Coronary artery (tissue), 2 donors: ENCODE measurements at places on chromosomes 5 and 9.
A peak's percentile ranks its signal among the peaks of the same experiment; 100 is the strongest.

DNA sequence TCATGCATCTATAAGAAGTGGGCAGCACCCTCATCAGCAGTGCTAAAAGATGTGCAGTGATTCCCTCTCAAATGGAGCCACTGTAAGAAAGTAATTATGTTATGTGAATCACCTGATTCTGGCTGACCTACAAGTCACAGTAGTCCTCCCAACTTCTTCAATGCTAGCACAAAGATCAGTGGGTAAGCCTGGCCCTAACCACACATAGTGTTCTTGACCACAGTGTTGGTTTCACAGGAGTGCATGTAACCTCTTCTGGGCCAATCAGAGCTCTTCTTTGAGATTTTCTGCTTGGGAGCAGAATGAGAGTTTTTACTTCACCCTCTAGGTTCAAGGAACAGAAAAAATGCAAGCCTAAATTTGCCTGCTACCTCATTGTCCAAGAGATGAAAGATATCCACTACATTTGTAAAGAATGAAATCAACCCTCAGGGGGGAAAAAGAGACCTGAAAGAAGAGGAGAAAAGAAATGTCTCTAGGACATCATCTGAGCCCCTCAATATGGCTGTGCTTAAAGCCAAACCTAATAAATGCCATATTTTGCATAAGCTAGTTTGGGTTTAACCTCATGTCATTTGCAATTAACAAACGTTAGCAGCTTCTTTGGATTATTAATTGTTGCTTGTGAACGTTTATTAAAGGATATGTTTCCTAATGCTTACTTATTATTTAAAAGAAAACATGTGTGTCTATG lies 65.3 kb upstream of the ADRB2 start:
- DNase-seq = no peak

- no peak for DNase-seq
Observed at GRCh38 chr9:117104716-117105495, 310.0 kb downstream of the ASTN2 start.

- no peak for DNase-seq
Observed at GRCh38 chr5:161155451-161155850, 303.4 kb upstream of the ATP10B start.

DNA sequence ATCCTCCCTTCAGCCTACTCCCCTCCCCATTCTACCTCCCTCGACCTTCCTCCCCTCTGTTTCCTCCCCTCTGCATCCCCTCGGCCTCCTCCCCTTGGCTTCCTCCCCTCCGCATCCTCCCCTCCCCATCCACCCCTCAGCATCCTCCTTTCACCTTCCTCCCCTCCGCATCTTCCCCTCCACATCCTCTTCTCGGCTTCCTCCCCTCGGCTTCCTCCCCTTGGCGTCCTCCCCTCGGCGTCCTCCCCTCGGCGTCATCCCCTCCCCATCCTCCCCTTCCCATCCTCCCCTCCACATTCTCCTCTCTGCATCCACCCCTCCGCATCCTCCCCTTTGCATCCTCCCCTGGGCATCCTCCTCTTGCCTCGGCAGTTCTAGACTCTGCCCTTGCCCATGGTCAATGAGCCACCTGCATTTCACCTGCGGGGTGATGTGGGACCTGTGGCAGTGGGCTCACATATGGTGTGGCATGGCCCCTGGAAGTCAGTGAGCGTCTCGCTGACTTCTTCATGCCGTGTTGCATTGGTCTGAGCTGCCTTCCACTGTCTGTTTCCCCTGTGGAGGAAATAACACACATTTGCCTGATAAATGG lies 113.0 kb downstream of the WNK2 start:
- DNase-seq = no peak

DNA sequence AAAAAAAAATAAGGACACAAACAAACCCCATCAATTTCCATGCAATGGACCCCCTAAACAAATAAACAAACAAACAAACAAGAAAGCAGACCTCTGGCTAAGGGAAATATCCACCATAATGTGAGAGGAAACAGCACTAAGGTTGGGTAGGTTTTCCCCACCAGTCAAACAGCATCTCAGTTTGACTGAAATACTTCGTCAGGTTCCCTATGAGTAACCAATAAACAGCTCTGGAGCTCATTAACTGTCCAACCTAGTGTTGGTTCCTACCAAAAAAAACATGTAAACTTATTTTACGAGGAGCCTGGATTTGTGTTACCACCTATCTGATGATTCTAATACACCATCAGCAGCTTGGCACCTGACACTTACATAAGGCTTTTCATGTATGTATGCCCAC lies 198.5 kb upstream of the TARS1 start:
- no peak for DNase-seq

DNA sequence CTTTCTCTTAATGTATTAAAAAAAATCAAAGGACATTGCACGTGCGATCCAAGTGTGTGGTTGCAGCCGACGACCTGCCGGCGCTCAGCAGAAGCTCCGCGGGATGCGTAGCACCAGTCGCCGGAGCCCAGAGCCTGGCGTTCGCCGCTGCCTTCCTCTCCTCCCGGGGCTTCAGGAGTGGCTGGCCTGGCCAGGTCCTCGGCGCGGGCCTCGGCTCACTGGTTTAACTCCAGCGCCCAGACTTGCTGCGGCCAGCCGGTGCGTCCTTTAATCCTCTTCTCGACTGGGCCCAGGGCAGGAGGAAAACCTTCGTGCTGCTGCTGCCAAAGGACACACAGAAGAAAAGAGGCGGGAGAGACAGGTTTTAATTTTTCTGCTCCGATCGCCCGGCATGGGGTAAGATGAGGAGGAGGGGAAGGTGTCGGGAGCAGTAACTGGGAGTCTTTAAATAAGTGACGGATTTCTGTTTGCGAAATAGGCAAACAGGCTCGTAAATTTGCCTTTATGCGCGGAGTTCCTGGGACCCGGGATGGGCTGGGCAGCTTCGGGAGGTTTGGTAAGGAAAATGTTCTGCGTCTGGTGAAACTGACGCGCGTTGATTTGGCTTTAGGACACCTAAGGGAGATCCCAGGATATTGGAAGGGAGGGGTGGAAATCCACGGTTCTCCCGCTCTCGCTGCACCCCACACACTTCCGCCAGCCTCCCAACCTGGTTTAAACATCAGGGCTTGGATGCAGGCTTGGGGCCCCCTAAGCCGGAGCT lies 2.3 kb downstream of the HAND1 start:
- peak; percentile 61 for DNase-seq

DNA sequence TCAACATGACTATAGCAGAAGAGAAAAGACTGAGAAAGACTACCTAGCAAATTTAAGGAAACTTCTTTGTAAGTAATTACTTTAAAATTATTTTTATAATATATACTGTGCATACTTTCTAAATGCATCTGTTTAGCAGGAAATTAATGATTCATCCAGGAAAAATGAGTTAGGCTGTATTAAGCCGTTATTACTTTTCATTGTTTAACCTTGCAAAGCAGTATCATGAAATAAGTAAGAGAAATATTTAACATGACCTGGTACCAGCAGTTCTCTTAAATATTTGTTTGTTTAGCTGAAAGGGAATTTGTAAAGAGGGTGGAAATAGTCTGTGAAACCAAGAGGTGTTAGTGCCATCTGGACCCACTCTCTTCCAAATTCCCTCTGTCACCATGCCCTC lies 175.0 kb downstream of the GNAQ start:
- DNase-seq = no peak

DNA sequence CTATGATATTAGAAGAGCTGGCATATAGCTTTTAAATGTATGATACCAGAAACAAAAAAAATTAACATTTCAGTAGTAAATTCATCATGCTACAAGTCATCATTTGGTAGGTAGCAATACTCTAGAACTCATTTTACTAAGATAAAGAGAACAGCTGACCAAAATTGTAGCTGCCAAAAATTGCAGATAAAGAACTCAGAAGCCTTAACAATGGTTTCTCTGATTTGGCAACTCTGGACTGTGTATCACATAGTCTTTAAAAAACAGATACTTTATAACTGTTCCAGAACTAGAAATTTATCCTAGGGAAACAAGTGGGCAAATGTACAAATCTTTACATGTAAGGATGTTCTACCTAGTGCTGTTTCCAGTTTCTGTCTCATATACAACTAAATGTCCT lies 33.9 kb downstream of the ZFR start:
- no peak for DNase-seq

DNA sequence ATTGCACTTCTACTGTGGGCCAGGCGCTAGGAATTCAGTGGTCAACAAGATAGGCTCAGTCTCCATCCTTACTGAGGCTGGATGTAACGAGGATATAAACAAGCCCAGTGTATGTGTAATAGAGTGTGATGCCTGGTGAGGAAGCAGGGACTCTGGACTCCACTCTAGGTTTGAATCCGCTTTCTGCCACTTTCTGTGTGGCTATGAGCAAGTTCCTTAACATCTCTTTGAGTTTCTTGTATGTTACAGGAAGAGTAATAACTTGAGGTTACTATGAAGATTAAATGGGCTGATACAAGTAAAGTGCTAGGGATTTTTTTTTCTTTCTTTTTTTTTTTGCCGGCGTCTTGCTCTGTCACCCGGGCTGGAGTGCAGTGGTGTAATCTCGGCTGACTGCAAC lies 12.4 kb downstream of the DOCK2 start:
- no peak for DNase-seq

DNA sequence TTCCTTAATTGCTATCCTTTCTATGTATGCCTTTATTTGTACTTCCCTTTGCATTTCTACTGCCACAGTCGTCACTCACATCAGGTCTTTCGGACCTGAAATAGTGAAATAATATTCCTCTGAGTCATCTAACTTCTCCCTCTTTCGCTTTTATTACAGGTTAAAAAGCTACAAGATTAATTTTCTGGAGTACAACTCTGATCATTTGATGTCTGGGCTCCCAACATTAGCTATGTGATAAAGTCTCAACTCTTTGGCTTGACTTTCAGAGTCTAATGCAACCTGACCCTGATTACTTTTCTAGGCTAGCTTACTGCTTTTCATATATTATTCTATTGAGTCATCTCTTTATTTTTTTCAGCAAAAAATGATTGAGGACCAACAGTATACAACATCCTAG lies 638.8 kb upstream of the WWC1 start:
- no peak for DNase-seq

GRCh38 chr5:15807248-15807647 lies 307.3 kb downstream of the FBXL7 start:
- no peak for DNase-seq

- no peak for DNase-seq
Observed at GRCh38 chr5:151110122-151110681, 29.4 kb upstream of the TNIP1 start.

DNA sequence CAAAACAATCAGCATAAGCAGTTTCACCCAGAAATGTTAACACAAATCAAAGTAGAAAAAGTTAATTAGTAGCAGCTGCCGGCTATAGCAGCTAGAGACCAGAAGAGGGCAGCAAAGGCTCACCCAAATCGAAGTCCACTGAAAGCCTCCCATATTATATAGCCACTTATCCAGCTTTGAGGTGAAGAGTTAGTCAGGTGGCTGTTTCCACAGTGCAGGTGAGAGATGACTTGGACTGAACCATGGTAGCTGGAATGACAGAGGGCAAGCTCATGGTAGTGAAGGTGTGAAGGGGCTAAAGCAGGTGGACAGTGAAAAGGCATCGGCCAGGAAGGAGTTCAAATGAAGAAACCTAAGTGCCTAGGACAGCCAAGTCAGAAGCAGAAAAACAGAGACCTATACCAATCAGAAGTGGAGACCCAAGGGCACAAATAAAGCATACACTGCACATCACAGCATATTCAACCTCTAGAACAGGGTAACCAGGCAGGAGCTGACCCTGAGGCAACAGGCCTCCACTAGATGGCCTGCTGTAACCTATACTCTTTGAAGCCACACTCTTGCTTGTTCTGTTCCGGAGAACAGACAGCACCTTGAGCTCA lies 7.2 kb upstream of the RNF38 start:
- DNase-seq = no peak

DNA sequence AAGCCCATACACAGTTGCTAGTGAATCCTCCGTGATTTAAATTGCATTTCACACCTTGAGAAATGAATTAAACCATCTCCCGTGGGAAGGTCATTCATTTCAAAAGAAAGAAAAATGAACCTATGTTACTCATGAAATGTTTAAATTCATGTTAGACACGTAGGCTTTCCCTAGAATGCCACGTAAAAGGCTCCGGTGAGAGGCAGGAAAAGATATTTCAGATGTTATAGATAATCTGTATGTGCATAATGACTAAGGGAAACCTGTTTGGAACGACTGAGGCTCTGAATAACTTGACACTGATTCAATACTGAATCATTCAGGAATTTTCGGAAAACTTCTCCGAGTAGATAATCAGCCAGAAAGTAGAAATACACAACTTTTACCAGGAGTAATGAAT lies 134.3 kb upstream of the ICE1 start:
- DNase-seq = no peak

GRCh38 chr9:93132946-93133680 lies 938 bp downstream of the NINJ1 start:
- DNase-seq = peak; percentile 89

DNA sequence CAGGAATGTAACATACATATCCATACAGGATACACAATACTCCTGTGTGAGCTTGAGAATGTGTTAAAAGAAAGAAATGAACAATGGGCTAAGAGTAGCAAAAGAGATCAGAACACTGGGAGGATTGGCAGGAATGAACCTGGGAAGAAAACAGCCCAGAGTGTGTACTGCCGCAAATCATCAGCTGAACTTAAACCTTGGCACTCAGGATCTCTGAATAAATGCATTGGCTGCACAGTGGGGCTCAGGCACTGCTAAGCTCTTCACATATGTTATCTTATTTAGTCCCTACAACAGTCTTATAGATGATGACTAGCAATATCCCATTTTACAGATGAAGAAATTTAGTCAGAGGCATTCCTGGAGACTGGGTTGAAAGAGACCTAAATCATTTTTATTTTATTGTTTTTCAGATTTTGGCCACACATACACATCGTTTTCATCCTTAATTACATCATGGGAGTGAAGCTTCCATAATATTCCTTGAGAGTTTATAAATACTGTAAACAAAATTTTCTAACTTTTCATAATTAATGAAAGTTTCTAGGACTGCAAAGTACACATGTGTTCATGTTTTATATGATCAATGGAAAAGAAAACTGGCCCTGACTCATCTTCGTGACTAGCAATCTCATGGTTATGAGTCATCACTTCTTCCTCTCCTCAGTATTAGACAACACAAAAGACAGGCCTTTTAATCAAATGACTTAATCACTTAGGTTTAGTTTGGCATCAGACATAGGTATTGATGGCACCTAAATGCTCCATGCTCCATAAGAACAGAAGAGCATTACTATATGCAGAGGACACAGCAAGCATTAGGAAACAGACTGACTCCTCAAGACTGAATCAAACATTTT lies 59.2 kb downstream of the CDH18 start:
- no peak for DNase-seq

DNA sequence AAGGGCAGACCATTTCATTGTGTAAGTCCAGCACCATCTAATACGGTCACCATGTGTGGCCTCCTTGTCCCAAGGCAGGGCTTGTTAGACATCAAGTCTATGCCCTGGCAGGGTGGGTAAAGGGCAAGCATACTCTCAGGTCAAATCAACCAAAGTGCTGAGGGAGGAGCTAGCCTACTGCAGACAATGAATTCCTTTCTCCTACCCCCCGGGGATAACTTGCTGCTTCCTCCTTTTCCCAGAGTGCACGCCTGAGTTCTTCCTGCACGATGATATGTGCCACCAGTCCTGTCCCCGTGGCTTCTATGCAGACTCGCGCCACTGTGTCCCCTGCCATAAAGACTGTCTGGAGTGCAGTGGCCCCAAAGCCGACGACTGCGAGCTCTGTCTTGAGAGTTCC lies 71.4 kb downstream of the RFK start:
- no peak for DNase-seq

GRCh38 chr5:173265433-173265832 lies 30.4 kb upstream of the NKX2-5 start:
- no peak for DNase-seq
